ENCODE measurements at places on chromosomes 1 and 21. TPM values are rescaled to one million over a fixed set of nuclear protein-coding genes. Genes with fewer than 3 reads are reported as not detected.

DNA sequence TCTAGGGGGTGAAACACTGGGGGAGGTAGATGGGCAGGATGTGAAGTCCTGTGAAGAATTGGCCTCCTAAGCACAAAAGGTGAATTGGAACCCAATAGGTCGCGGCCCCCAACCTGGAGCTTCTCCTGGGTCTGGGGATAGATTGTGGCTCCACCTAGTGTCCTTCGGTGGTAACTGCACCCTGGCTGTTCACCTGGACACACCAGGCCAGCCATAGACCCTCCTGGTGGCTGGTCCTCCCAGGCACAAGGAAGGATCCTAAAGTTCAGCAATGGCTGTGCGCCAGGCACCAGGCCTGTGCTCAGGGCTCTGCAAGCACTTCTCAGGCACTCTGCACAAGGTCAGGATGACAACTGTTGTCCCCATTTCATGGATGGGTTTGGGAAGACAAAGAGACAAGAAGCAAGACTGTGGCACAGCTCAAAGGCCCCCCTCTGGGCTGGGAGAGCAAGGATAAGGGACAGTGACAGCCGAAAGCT, 13.5 kb downstream of the ESPN start:
- DNase-seq = no peak

- no peak for DNase-seq
Measured at GRCh38 chr1:29682919-29683295, 446.6 kb downstream of the PTPRU start.

CSDE1 gene
- total RNA-seq = 831 TPM

- no peak for DNase-seq
Measured at GRCh38 chr1:206005778-206006180, 2.6 kb upstream of the RAB7B start.

- DNase-seq = peak; percentile 80
Measured at GRCh38 chr1:28882009-28882628, 32.2 kb upstream of the EPB41 start.

DNA sequence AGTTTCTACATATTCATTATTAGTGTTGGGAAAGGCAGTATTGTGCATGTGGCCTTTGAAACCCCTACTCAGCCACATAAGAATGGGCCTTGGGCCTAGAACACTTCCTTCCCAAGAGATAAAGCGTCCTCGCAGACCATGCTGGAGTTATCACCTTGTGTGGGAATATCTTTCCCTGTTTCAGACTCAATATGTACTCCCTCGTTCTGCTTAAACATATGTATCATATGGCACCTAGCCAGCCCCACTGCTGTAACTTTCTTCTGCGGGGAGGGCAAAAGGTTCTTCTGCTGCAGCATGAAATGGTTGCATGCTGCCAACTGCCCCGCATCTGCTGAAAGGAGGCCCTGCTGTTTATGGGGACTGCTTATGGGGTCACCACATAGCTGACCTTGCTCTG, 92.0 kb downstream of the CRB1 start:
- DNase-seq = no peak

DNA sequence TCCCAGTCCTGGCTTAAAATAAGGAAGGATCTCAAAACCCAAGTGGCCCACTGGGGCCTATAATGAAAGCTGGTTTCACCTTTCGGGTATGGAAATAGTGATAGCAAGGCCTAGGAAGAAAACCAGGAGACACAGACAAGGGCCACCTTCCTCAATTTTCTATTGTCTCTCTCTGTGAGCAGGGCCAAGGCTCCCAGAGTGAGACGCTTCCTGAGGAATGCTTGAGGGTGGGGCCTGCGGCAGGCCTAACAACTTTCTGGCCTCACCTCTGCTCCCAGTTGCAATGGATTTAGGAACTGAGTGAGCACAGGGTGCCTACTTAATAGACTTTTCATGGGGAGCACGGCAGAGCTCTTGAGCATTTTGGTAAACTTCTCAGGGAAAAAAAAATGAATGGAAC, 300.9 kb downstream of the ASTN1 start:
- DNase-seq = no peak

HFM1 gene
- 69.3 TPM for total RNA-seq

DNA sequence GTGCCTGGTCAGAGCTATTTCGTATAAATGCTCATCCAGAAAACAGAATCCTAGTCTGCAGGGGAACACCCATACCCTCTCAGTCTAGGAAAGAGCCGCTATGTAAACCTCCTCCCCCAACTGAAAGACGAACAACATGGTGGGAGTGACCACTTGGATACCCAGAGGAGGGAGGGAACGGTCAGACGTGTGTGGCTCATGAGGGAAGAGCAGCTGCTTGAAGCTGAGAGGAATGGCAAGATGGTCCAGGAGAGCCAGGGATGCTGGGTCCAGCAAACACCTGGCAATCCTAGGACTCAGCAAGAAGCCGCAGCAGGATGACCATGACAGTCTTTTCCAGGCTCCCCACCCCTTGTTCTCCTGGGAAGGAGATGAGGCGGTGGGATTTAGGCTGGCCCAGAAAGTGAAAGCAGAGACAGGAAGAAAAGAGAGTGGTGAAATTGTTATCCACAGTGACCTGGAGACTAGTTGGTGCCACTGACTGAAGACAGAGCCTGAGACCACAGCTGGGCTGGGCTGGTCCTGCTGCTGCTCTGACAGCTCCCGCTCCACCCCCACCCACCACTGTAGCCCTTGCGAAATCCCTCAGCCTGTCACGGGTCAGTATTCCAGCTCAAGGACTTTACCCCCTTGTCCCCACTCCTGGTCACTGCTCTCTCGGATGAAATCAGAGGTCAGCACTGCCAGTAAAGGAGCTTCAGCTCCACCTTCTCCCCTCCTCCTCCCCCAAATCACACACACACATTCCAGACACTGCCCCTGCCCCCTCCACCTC, 3.6 kb downstream of the CERS2 start:
- no peak for DNase-seq

DNA sequence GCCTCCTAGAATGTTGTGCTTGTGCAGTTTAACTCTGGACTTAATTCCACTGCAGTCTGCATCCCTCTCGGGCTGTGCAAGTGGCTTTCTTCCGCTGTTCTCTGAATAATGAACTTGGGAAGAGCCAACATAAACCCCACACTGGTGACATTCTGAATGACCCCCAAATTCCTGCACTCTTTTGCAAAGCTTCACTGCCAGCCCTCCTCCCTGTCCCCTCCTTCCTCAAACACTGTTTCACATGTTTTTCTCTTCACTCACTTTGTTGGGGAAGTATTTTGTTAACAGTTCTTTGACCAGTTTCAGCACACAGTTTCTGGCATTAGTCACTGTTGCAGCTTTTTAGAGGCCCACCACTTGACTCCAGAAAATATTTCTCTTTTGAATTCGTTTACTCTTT, 39.7 kb downstream of the GNG12 start:
- no peak for DNase-seq

PROK1 gene
- total RNA-seq = not detected

DNA sequence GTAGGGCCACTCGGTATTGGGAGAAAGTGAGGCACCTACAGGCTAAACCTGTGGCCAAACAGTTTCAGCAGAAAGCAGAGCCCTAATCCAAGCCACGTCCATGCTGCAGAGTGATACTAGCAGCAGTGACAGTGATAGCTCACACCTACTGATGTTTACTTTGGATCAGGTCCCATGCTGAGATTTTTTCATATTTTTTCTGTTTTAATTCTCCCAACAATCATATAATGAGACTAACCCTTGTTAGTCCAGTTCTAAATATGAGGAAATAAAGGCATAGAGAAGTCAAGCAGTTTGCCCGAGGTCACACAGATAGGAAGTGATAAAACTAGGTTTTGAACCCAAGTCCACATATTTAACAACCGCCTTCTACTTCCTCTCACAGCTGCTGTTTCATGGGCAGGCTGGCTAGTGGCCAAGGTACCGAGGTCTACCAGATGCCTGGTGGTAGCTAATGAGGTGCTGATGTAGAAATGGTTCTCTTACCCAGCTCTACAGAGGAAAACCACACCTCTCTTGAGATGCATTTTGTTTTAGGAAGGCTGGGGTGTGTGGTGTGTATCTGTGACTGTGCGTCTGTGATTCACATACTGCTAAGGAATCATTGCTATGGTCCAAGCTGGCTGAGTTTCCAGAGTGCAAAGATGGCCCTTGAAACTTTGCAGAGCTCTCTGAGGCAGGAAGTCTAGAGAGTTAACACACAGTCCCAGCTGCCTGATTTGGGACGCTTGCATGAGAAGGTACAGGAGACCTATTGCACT, 80.3 kb upstream of the ARTN start:
- no peak for DNase-seq

PIGR gene
- total RNA-seq = not detected

DNA sequence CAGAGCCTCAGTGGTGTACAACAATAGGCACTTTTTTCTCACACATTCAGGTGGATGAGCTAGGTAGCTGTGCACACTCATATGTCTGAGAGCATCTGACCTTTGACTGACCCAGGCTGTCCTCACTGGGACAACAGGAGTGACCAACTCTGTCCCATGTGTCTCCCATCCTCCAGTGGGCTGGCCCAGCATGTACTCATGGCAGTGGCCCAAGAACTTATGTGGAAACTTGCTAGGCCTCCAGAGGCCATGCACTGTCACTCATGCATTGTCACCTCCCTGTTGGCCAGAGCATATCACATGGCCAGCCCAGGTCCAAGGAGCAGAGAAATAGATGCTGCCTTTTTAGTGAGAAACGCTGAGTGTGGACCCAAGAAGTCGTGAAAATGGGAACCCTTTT, 158.8 kb downstream of the IGSF21 start:
- no peak for DNase-seq

- no peak for DNase-seq
Measured at GRCh38 chr1:84972377-84972987, 24.4 kb downstream of the MCOLN2 start.

GRCh38 chr1:170075186-170075585, 691 bp upstream of the KIFAP3 start:
- DNase-seq = no peak

DNA sequence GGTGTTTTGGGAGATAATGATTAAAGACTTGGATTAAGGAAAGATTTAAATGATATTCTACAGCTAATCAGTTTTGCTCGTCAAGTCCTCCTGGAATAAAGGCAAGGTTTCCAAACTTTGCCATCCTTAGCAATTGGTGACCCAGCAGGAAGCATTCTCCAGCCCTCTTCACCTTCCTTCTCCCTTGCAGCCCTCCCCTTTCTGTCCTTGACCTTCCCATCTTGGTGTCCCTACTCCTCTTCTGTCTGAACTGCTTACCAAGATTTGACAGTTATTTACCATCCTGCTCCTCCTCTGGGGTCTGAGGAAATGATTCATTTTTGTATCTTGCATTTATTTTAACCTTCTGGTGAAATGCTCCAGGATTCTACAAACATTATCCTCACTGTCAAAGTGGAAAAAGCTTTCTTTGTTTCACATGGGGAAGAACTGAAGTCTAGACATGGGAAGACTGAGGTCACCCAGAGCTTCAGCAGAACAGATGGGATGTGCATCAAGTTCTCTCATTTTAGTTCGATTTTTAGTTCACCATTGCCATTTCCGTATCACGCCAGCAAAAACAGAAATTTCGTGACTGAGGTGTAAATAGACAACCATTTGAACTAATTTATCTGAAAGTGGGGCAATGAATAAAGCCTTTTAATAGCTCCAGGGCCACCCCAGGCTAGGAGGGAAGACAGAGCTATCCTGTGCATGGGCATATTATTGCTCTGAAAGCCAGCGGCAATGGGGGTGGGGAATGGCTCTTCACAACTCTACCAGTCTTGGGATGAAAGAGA, 504.4 kb upstream of the PLXNA2 start:
- DNase-seq = no peak

GRCh38 chr1:234999513-234999940, 129.1 kb downstream of the TOMM20 start:
- no peak for DNase-seq

DNA sequence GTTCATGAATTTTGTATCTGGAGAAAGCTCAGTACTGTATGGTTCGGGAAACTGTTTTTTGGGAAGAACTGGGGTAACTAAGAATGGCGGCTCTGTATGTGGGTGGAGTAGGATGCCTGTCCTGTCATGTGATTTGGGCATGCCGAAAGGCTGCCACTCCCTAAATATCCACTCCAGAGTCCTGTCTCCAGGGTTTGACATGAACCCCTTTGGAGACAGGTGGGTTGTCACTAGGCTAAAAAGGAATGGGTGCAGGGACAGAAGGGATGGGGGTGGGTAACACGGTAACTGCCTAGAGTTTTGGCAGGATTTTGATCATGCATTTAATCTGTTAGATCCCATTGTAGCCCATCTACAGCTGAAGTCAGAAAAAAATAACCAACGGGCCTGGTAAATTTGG, 150.1 kb downstream of the KCNJ6 start:
- no peak for DNase-seq

GRCh38 chr1:90387805-90388204, 329.3 kb downstream of the BARHL2 start:
- DNase-seq = no peak

GRCh38 chr1:18723701-18724411, 93.2 kb downstream of the PAX7 start:
- peak; percentile 46 for DNase-seq

DNA sequence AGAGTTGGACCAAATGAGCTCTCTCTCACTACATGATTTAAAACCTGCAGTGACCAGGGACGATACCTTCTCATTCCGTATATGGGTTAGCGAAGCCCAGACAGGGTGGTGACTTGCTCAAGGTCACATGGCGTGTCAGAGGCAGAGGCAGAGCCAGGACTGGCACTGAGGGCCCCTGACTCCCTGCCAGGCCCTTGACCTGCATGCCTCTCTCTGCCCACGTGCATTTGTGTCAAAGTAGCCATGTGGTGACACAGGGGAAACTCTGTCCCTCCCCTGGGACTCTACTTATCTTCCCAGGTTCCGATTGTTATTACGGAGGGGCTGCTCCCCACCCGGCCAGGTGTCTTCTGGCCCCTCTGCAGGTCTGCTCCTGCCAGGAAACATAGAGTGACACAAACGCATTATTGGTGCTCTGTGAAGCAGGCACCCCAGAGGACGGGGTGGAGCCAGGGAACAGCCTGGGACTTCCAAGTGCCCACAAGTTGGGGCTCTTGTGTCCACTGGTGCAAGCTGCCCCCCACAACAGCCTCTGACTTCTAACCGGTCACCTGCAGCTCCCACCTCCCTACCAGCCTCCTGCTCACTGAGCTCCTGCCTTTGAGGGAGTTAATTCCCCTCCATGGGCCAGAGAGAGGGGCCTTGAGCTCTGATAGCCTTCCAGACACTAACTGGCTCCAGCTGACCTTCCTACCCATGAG, 7.3 kb upstream of the TINAGL1 start:
- DNase-seq = no peak
